ENCODE measurements at places on chromosomes 4 and X.
A peak's percentile ranks its signal among the peaks of the same experiment; 100 is the strongest.

- no peak for DNase-seq
Measured at GRCh38 chrX:136627409-136627808, 20.5 kb upstream of the CD40LG start.

- DNase-seq: no peak
Measured at GRCh38 chrX:148363471-148364235, 136.8 kb upstream of the AFF2 start.

DNA sequence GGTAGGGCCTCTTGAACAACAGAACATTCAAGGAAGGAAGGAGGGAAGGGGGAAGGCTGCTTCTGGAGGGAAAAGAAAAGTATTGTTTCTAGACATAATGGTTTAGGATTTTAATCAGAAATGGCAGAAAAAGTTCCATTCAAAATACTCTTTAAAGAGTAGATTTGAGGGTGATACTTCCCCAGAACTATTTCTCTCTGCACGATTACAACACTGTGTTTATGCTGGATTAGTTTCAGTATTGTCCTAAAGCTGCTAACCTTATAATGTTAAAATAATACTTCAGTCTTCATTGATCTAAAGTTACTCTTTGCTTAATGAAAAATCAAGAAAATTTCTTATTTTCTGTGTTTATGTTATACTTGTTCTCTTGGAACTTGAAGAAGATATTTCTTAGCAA, 1026.3 kb upstream of the PABPC4L start:
- DNase-seq: no peak

GRCh38 chrX:54540289-54540688, 10.3 kb downstream of the GNL3L start:
- peak; percentile 7 for DNase-seq

GRCh38 chr4:39609454-39609931, 29.2 kb downstream of the SMIM14 start:
- no peak for DNase-seq

DNA sequence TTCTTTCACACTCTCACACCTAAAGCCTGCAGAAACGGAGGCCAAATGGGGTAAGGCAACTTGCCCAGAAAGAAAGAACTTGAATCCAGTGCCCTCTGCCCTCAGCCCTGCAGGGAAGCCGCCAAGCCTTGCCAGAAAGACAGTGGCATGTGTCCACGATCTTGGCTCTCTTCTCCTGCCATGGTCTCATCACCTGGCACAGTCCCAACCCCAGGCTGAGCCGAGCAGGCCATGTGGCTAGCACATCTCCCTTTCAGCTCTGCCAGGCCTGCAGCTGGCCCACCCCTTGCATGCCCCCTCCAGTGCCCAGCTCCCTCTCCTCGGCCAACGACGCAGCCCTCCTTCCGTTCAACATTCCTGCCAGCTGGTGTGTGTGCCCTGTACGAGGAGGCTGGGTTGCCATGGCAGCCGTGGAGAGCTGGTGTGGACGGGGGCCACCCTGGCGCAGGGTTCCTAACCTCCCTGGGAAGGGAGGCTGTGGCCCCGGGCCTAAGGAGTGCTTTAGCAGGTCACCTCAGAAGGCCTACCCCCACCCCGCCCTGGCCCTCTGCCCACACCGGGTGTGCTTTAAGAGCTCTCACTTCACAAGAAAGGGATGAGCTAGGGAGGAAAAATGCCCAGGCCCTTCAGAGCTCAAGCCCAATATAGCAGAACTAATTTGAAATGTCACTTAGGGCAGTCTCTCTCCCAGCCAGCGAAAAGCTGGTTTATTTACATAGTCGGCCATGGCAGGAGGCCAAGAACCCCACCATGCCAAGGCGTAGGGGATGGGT, 73.0 kb upstream of the PJA1 start:
- DNase-seq: no peak

DNA sequence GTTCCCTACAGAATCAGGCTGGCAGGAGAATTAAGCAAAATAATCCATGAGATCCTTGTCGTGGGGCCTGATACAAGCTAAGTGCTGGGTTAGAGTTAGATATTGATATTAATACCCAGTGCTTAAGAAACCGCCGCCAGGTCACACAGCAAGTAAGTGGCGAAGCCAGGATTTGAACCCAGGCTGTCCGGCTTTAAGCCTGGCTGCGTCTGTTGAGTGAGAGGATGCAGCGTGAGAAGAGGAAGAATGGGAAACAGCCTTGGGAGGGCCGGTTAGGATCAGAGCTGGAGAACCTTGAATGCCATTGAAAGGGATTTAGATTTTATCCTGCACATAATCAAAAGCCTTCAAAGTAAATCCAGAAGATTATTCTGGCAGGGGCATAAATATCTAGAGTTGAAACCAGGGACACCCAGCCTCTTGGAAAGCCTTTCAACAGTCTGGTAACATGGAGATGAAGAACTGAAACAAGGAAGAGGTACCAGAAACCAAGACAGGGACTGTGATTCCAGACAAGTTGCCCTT, 64.8 kb upstream of the HELT start:
- DNase-seq: no peak

DNA sequence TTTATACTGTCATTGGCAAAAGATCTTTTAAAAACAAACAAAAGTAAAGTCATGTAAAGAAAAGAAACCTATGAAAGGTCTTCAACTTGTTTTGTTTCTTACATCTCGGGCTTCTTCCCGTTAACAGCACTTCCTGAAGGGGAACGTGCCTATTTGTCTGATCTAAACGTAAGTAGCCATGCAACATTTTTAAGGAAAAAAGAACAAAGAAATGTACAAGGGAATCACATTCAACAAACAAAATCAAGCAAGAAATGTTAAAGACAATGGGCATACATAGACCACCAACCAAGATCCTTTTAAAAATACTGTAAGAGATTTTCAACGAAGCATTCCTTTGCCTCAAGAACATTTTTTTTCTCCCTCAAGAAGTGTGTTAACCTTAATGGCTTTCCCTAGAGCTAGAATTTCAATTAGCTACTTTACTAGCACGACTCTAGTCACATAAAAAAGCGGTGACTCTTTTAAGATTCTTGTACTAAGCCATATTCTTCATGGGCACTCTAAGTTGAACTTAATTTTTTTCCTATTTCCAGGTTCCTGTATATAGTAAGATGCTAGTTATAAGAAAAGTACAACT, 112.0 kb upstream of the TTC29 start:
- DNase-seq: peak; percentile 4

- peak; percentile 18 for DNase-seq
Measured at GRCh38 chr4:242121-242848, 63.0 kb downstream of the ZNF732 start.

DNA sequence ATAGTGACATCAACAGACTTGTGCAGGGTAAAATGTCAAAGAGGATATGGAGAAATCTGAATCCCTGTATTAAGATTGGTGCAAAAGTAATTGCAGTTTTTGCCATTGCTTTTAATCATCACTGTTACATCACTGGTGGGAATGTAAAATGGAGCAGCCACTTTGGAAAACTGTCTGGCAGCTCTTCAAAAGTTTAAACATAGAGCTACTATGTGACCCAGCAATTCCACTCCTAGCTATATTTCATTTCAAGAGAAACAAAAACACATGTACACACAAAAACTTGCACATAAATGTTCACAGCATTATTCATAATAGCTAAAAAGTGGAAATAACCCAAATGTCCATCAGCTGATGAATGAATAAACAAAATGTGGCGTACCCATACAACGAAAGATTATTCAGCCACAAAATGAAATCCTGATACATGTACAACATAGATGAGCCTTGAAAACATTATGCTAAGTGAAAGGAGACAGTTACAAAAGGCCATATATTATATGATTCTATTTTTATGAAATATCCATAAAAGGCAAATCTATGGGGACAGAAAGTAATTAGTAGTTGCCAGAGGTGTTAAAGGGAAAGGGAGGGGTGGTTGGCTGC, 106.4 kb downstream of the AMELX start:
- no peak for DNase-seq

DNA sequence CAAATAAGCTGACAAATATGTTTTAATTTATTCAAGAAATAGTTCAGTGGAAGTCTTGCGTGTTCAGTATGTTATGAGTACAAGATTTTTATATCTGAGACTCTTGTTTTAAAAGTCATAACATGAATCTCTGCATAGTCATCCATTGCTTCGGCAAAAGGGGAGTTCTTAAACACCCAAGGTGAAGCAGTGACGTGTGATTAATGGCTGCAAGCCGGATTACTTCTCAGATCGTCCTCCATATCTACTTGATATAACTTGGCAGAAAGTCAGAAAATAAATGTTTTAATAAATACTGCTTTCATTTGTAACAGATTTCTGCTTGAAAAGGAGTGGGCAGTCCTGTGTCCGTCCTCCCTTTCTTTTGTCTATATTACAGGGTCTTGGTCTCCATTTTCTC, 64.6 kb upstream of the IL15 start:
- no peak for DNase-seq

DNA sequence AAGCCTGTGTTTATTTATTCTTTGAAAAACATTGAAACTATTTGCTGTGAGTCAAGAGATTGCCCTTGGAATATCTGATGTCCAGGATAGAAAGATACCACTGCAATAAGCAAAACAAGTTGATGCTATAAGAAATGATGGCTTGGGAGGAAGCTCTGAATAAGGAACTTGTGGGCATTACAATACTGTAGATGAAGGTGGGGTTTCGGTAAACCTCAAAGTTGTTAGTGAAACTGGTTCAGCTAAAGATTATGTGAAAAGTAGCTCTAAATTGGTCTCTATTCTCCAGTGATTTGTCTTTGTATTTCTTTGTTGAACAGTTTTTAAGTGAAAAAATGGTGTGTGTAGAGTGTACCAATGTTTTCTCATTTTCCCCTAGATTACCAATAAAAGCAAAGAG, 128.7 kb downstream of the AKAP4 start:
- DNase-seq: no peak

- DNase-seq: no peak
Measured at GRCh38 chrX:150465881-150466775, 102.3 kb upstream of the MTM1 start.

DNA sequence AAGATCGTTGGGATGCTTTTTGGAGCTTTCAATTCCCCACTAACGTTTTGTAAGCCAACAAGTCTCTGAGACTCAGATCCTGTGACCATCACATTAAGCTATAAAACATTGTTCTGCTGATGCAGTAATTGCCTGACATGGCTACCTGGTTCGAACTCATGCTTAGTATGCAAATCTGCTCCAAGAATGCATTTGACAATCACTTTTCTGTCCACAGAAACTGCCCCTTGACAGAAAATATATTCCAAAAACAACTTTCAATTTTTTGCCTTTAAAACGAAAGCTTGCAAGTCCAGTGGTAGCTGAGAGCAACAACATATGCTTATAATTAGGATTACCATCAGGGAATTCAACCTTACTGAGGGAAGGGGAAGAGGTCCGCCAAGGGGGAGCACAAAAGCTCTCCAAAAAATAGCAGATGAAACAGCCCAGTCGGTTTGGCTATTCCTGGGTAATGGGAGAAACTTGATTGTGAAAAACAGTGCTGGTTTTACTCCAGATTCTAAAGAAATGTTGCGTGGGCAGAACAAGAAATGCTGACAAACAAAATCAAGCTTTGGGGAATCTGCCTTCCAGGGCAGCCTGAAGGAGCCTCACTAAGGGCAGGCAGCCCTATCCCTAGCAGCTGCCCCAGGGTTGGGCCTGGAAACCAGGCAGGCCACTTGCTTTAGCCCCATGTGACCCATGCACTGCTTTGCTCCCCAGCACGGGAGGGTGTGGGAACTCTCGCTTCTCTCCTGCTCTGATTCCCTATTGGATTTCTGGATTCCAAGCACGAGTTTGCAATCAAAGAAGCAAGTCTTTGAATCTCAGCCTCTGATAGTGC, 160.7 kb upstream of the LDB2 start:
- DNase-seq: no peak

DNA sequence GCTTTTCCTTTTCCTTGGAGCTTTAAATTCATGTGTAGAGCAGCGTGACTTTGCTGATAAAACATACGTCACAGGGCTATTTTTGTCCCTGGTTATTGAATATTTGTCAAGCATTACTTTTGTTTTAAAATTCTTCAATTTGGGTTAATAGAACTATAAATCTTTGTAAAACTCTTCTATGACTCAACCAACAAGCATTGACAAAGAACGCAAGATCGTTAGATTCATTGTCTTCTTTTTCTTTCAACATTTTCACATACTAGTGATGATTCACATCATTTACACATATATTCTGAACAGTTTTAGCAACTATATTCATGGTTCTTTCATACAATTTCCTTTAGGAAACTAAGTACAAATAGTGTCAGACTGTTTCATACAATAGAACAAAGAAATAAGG, 72.0 kb upstream of the GPM6A start:
- no peak for DNase-seq

DNA sequence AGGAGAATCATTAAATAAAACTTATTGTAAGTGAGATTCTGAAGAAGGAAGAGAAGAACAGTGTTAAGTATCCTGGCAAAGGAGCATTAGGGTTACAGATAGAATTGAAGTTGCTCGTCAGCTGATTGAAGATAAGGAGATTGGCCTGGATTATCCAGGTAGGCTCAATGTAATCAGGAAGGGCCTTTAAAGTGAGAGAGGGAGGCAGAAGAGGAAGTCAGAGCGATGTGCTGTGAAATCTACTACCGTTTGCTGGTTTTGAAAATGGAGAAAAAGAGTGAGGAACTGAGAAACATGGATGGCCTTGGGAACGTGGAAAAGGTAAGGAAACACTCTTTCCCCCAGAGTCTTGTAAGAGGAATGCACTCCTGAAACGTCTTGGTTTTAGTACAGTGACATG, 245.7 kb downstream of the ANTXR2 start:
- DNase-seq: no peak

DNA sequence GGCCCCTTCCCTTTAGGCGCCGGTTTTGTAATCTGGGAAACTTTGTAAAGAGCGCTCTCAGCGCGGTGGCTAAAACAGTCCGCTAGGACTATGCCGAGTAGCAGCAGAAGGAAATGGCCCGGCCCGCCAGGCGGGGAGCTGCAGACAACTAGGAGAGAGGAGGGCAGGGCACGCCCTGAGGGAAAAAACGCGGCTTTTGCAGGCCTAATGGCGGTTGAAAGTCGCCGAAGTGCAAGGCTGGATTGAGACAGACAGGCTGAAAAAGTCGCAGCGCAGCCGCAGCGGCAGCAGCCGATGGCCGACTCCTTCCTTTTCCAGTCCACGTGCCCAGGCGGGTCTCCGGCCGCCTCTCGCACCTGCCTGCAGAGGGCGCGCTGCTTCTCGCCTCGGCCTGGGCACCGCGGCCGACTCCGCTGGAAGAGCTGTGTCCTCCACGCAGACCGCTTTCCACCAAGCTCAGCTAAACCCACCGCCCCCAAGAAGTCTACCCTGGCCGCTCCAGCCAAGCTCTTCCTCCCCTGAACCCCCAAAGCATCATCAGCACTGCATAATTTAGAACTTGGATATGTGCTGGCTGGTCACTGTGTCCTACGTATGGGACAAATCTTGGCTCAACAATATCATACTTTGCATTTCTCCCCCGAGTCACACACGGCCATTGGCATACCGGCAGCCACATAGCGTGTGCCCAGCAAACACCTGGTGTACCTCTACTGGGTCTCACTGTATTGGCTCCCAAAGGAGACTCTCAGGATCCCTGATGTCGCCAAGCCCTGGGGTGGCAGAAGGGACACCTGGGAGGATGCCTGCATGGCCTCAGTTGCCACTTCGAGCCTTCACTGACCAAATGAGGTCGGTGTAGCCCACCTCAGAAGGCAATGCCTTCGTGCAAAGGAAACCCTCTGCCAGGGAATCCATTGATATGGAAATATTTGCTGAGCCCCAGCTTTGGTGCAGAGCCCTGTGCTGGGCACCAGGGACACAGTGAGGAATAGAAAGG, 14.5 kb downstream of the SLC25A5 start:
- DNase-seq: no peak

- no peak for DNase-seq
Measured at GRCh38 chr4:8900588-8900987, 28.9 kb upstream of the HMX1 start.

- DNase-seq: no peak
Measured at GRCh38 chrX:13803116-13803515, 13.8 kb downstream of the GPM6B start.

Data from Panc1 (cell line).